Activated CD8-positive, alpha-beta memory T cell treated with anti-CD3 and anti-CD28 coated beads for 1 hour (primary cell): ENCODE measurements at places on chromosomes 4 and X.
A peak's percentile ranks its signal among the peaks of the same experiment; 100 is the strongest.

GRCh38 chr4:117164338-117164737 lies 79.0 kb upstream of the TRAM1L1 start:
- no peak for DNase-seq

- DNase-seq = no peak
Measured at GRCh38 chrX:16144420-16144819, 21.1 kb downstream of the GRPR start.

DNA sequence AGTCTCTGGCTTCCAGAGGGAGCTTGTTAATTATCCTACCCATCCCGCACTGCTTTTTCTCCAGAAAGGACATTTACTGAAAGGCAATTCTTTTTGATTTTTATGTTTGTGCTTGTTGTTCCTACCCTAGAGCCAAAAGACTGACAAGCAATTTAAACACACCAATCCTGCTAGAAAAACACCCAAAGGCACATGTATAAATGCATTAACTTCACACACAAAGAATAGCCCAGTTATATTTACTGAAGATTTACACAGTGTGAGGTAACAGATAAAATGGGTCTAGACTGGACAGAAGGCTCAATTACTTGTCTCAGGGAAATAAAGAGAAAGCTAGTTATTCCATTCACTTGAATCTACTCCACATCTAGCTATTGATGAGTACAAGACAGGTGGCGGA lies 61.2 kb upstream of the NOCT start:
- DNase-seq = no peak

DNA sequence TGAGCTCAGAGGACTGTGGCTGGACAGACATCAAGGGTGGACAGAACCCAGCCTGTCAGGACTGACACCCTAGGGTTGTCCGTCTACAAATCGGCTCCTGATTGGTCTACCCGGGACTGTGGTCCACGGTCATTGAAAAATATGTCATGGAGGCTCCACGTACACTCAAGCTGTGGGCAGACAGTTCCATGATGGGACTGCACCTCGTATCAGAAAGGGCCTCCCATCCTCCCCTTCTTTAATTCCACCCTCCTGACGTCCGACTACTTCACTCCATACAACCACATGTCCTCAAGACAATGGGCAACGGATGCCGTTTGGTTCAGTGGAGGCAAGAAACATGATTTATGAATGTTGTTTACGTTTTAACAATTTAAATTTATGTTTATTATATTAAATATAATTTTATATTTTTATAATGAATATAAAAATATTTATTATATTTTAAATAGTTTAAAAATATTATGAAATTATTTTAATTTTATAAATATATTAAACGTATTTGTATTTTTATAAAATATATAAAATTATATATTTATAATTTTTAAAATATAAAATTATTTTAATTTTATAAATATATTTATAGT lies 58.0 kb upstream of the SHOX start:
- DNase-seq = no peak

DNA sequence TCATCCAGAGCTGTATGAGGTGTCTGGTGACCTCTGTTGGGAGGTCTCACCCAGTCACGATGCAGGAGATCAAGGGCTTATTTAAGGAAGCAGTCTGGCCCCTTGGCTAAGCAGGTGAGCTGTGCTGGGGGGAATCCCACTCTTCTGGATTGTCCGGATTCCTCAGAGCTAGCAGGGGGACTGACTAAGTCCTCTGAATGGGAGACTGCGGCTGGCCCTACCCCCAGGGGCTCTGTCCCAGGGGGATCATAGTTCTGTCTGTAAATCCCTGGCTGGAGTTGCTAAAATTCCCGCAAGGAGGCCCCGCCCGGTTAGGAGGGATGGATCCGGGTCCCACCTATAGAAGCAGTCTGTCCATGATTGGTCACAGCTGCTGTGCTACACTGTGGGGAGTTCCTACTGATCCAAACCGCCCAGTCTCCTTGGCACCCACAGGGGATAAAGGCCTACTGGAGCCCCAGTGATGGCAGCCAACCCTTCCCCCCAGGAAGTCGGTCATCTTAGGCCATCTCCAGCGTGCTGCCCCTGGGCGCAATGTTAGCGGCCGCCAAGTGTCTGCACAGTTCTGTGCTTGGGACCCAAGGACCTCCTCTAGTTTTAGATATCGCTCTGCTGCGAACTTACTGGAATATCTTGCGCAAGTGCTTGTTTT lies 118.2 kb upstream of the KLF8 start:
- no peak for DNase-seq

GRCh38 chrX:39828971-39829370 lies 268.8 kb downstream of the BCOR start:
- no peak for DNase-seq

DNA sequence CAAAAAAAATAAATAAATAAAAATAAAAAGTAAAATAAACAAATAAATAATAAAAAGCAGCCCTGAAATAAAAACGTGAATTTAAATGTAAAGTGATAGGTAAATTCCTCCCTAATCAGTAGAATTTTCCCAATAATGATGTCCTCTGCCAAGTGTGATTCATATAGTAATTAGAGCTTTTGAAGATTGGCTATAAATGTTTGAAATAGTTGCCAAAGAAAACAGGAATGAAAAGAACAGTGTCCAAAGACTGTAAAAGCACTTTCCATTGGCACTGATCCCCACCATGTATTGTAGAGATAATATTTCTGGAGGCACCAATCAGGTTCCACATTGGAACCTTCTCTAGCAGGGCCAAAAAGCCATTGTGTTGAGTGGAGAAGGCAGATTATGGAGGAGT lies 25.9 kb upstream of the SMARCAD1 start:
- no peak for DNase-seq

DNA sequence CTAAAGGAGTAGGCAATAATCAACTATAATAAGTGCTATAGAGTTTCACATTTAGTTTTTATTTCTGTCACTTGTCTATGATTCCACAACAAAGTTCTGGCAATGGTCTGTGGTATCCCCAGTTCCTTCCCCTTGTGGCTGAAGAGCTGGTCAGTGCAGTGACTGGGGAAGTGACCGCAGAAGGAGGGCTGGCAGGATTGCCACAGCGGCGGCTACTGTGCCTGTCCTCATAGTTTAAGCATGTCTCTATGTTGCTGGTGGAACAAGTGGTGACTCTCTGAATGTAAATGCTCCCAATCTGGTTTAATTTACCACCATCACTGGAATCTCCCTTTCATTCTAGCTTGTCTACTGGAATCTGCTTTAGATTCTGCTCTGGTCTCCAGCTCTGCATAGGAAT lies 170.6 kb upstream of the GK2 start:
- DNase-seq = no peak

DNA sequence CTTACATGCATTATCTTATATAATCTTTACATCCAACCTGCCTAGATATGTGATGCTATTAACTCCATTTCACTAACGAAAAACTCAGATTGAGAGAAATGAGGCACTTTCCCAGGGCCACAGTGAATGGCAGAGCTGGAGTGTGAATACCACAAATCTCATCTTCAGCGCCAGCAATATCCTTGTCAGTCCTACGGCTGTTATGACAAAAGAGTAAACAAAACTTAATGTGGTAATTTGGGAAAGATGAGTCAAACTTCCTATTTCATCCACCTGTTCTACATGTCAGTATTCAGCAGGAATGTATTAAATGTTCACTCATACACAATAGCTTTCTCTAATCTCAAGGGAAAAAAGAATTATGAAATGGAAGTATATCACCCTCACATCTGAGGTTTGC lies 56.9 kb downstream of the FAT1 start:
- no peak for DNase-seq

GRCh38 chrX:153554519-153555167 lies 37.2 kb downstream of the ATP2B3 start:
- DNase-seq = peak; percentile 15

DNA sequence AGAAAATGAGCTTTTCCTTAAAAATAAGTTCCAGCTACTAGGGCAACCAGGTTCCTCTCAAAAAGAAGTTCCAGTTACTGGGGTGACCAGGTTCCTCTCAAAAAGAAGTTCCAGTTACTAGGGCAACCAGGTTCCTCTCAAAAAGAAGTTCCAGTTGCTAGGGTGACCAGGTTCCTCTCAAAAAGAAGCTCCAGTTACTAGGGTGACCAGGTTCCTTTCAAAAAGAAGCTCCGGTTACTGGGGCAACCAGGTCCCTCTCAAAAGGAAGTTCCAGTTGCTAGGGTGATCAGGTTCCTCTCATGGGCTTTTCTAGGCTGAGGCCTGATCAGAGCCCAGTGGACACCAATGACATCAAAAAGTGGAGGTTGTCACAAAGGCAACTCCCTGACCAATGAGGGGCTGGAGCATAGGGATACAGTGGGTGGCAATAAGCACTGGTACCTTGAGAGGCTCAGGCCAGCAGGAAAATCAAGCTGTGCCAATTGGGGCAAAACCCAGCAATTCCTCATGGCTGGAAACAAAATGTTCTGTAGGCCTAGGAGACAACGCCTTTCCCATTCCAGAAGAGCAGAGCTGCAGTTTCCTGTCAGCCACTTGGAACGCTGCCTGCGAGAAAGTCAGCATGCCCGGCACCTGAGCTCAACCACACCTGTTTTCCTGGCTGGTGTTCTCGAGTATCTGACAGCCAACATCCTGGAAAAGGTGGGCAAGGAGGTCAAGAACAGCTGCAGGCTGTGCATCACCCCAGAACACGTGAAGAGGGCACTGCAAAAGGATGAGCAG lies 12.3 kb upstream of the SYTL5 start:
- no peak for DNase-seq

DNA sequence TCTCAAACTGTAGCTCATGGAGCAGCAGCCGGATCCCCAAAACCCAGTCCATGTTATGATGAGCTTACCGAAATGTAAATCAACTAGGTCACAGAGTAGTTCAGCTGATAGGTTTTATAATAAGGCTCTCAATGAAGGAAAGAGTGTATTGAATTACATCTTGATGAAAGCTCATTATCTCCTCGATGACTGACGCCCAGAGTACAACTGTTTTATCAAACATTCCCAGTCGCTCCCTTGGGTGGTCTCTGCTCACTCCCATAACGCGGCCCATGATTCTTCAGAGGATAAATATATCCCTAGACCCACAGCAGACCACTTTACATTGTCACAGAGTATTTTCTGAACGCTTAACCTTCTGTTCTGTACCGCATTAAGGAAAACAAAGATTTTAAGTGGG lies 452.3 kb upstream of the GALNT7 start:
- no peak for DNase-seq

- DNase-seq = no peak
Measured at GRCh38 chr4:24813732-24814131, 18.4 kb downstream of the SOD3 start.

DNA sequence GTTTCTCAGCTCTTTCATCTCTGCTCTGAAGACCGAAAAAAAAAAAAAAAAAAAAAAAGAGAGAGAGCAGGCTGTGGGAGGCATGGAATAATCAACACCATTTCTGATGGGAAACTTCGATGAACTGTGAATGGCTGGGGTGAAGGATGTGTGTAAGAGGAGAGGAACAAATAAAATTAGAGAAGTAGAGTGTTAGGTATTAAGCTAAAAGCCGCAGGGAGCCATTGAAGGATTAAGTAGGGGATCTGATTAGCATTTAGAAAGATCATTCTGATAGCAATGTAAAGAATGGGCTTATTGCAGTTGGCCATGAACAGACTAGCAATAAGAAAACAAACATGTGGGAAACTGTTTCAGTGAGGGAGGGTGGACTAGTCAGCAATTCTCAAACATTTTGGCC lies 33.6 kb upstream of the JADE1 start:
- DNase-seq = no peak

DNA sequence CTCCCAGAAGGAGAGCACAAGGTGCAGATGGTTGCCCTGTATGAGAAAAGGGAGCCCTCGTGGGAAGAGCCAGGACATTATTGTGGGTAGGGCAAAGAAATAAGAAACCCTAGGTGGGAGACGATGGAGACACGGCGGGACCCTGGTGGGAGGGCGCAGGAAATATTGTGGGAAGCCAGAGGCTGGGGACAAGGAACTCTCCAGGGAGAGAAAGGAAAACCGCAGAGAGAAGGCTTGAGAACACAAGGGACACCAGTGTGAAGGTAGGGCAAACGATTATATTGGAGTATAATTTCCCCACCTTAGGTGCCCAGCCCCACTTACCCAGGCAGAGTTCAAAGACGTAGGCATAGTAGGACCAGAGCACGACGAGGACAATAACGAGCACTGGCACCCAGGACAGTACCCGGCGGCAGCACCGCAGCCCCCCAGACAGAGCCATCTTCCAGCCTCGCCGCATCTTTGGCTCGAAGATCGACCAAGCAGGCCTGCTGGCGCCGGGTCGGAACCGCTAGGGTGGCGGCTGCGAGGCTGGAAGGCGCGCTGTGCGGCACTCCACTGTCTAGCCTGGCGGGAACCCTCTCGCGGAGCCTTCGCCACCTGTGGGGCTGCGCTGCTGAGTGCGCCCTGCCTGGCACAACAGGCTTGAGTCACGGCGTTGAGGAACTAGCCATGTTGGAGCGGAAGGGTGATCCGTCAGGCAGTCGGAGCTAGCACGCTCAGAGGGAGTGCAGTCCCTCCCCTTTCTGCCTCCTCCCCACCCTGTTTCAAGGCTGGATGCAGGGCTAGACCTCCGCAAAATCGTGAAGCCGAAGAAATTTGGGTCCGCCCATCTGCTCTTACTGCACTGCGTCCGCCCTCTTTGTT lies at the start of gene ZDHHC15:
Gene ZDHHC15, minus strand, starts transcription at position 473 of the 867 bp plus-strand sequence. Its CDS starts 13 bp downstream, at position 460.
- DNase-seq = no peak

DNA sequence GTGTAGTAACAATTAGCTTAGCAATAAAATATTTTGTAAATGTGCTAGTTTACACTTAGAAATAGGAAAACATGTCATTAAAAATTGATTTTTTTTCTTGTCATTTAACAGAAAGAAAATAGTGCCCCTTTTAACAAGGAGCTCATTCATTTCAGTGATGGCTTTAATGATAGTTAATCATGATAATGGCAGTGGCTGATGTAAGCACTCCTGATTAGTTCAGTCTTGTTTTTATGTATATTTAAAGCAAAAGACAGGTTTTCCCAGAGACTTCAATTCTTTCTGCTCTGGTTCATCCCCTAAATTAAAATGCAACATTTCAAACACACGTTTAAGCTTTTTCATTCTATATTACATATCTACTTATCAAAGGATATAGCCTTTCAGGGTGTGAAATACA lies 1039.5 kb upstream of the PCDH7 start:
- DNase-seq = no peak

GRCh38 chr4:118280501-118281218 lies 72.1 kb downstream of the PRSS12 start:
- DNase-seq = no peak

DNA sequence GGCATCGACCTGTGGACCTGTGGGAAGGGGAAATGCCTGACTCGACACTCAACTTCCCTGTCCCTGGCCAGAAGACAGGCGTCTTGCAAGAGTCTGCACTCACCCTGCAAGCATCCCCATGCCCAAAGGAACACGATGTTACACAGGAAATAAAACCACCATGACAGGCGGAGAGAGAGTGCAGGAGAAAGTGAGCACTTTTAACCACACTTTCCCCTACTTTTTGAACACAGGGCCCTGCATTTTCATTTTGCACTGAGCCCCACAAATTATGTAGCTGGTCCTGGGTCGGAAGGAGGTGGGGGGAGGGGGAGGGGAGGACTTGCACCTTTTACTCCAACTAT lies 13.8 kb upstream of the MAN2B2 start:
- no peak for DNase-seq

- no peak for DNase-seq
Measured at GRCh38 chrX:110123331-110123782, 120.4 kb downstream of the TMEM164 start.

- DNase-seq = no peak
Measured at GRCh38 chr4:128349921-128350320, 62.3 kb upstream of the PGRMC2 start.
